Tongue (tissue), 3 donors: ENCODE measurements at places on chromosomes 7 and 10. TPM values are rescaled to one million over a fixed set of nuclear protein-coding genes. Genes with fewer than 3 reads are reported as not detected.

Gene TMEM273
- total RNA-seq: 8.7 TPM

Gene TCF7L2
- total RNA-seq: 17.2 TPM

GRCh38 chr10:29861811-29862505 lies 197.4 kb downstream of the JCAD start:
- no peak for DNase-seq

Gene FEZF1
- total RNA-seq: not detected

- DNase-seq: no peak
Measured at GRCh38 chr7:96045919-96046318, 273.6 kb downstream of the DYNC1I1 start.
